Hepatic stellate cell (primary cell): ENCODE measurements at places on chromosomes 2 and 18.

DNA sequence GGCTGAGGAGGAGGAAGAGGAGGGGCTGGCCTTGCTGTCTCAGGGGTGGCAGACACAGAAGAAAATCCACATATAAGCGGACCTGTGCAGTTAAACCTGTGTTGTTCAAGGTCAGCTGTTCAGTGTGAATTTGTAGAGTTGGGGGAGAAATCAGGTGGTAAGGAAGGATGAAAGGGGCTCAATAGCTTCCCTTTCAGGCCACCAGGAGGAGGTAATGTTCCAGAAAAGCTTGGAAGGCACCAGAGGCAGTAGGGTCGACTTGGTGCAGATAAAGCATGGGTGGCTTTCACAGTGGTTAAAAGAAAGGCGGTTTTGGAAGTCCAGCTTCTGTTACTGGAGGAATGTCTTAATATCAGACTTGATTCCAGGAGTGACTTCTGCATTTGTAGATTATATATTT, 167.4 kb downstream of the THSD7B start:
- peak; percentile 43 for DNase-seq

GRCh38 chr2:190477661-190478454, 56.7 kb downstream of the NEMP2 start:
- no peak for DNase-seq

DNA sequence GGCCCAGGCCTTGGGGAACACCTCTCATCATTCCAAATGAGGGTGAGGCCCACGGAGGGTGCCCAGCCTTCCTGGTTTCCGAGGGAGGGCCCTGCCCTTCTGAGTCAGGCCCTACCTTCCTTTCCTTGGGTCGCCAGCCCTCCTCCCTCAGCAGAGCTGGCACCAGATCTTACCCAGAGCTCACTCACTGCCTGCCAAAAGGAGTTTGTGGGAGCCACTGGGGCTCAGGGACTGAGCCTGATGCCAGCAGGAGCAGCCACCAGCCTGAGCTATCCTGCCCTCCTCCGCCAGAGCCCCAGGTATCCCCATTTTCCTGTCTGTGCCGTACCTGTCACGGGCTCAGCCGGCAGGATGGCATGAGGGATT, 64.1 kb downstream of the NRP2 start:
- DNase-seq = no peak

- DNase-seq = no peak
These were observed 415.2 kb upstream of the NETO1 start for GRCh38 chr18:73283032-73283431.

GRCh38 chr18:11502368-11502767, 107.0 kb upstream of the SLC35G4 start:
- no peak for DNase-seq

- DNase-seq = no peak
These were observed 646.3 kb upstream of the LRATD1 start for GRCh38 chr2:13986119-13986720.

GRCh38 chr2:201484805-201485204, 33.3 kb downstream of the STRADB start:
- no peak for DNase-seq

DNA sequence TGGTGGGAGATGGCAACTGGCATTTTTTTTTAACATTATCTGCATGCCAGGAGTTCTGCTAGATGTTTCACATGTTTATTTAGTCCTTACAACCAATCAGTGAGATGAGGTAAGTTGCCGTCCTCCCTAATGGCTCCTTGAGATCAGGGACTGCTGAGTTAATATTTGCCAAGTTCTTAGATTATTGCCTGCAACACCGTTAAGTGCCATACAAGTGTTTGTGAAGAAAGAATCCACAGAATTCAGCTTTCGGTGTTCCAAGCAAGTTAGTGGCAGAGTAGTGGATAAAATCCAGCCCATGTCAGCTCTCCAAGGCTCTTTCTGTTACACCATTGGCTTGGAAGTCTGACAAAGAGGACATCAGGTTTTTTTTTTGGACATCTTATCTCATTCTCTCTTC, 95.9 kb downstream of the C1QL2 start:
- no peak for DNase-seq

- no peak for DNase-seq
These were observed 132.8 kb downstream of the PARD3B start for GRCh38 chr2:204678031-204678430.

DNA sequence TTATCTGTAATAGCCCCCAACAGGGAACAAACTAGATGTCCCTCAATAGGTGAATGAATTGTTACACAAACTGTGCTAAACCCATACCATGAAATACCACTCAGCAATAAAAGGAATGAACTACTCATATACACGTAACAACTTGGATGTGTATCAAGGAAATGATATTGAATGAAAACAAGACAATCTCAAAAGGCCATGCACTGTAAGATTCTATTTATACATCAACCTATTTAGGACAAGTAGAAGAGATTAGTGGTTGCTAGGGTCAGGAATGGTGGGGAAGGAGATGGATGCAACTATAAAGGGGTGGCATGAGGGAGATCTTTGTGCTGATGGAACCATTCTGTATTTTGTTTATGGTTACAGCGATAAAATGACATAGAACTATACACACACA, 47.1 kb downstream of the KANSL3 start:
- no peak for DNase-seq

DNA sequence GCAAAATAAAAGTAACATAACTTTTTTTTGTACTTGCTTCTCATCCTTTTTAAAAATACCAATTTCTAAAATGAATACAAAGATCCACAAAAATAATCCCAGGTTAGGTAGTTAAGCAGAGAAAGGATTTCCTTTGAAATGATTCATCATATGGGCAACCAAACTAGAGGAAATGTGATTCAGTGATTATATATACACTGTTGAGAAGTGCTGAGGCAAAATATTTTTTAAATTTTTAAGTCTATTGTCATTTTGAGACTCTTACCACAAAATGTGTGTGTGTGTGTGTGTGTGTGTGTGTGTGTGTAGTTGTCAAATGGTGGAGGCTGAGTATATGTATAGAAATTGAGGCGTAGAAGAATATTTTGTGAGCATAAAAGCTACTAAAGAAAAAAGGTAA, 1075.3 kb downstream of the LRP1B start:
- peak; percentile 2 for DNase-seq

- DNase-seq = peak; percentile 32
These were observed 41.7 kb upstream of the MALL start for GRCh38 chr2:110157153-110157793.

- DNase-seq = no peak
These were observed 144.3 kb upstream of the MAP3K20 start for GRCh38 chr2:172931256-172931894.

DNA sequence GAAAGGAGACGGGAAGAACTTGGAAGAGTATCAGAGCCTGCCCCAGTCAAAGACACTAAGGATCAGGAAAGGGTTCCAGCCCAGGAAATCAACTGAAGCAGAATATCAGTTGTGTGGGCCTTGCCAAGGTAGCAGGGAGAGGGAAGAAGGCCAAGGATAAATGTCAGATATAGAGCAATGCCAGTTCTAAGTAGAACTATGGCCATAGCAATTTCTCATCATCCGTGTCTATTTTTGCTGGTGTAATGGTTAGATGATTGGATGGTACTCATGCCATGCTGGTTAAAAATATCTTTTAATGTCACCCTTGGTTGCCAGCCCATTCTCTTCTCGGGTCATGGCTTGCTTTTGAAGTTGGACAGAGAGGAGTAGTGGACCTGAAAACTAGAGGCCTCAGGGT, 41.9 kb downstream of the MAIP1 start:
- DNase-seq = no peak
